Myocyte (in vitro differentiated cells): ENCODE measurements at places on chromosomes 3 and 15. TPM values are rescaled to one million over a fixed set of nuclear protein-coding genes. Genes with fewer than 3 reads are reported as not detected.

ADAMTS17 gene
- total RNA-seq, result 0.10 and 0.43 TPM in 2 replicates

LOXL1 gene
- total RNA-seq, result 129 and 136 TPM in 2 replicates

PCLAF gene
- 2.7 and 4.9 TPM in 2 replicates for total RNA-seq

RAD51 gene
- 0.94 and 2.3 TPM in 2 replicates for total RNA-seq

CHL1 gene
- under 0.01 TPM in 1 of 2 replicates, not detected in the other for total RNA-seq

ZNF662 gene
- total RNA-seq, result 1.1 and 1.3 TPM in 2 replicates

CYP1A2 gene
- total RNA-seq, result not detected in 2 replicates

C15orf40 gene
- 16.4 and 19.6 TPM in 2 replicates for total RNA-seq

WNT7A gene
- not detected in 2 replicates for total RNA-seq
